Metanephros (tissue), 2 donors: ENCODE measurements at places on chromosomes 12 and 14. TPM values are rescaled to one million over a fixed set of nuclear protein-coding genes. Genes with fewer than 3 reads are reported as not detected.

CD27 gene
- total RNA-seq = 0.12 TPM

DYNC1H1 gene
- 375 TPM for total RNA-seq

RND1 gene
- 4.3 TPM for total RNA-seq

NR2C1 gene
- total RNA-seq = 45.0 TPM

INHBC gene
- total RNA-seq = 0.41 TPM

KRT76 gene
- not detected for total RNA-seq

KRT85 gene
- not detected for total RNA-seq

KRT3 gene
- total RNA-seq = not detected

ZNF891 gene
- 4.4 TPM for total RNA-seq

ANKRD33 gene
- 0.64 TPM for total RNA-seq

CLEC7A gene
- 4.7 TPM for total RNA-seq

SERPINA4 gene
- total RNA-seq = 1.4 TPM

ZNF641 gene
- 26.5 TPM for total RNA-seq
